ENCODE measurements at places on chromosomes 11 and 22.

DNA sequence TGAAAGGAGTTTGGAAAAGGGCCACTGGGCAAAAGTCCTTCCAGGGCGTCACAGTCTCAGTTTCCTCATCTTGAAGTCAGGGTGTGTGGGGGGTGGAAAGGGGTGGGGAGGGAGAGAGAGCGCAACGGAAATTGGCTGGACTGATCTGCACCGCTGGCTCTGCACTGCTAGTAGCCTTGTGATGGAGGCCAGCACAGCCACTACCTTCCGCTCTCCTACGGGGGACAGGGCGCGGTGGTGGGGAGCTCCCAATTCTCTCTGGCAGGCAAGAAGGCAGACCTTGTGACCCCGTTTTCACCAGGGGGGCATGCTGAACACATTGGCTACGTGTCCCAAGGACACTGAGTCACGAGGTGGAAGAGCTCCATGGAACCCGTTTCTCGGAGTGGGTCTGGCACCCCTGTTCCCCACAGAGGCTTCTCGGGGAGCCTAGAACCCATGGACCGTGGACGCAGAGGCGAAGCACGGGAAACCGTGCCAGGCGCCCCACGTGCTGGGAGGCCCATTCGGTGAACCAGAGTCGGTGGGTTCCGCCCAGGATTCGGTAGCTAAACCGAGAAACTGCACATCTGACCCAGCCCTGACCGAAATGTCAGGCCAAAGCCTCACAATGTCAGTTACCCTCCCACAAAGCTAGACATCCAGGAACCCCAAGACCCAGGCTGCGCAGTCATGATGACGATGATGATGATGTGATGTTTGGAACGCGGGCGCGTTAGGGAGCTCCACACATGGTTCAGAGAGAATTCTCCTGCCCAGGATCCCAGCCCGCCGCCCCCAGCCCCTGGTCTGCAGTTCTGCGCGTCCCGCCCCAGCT is 28.3 kb upstream of the WNT11 start:
- peak; percentile 49 for DNase-seq

GRCh38 chr11:126591966-126592489 is 236.5 kb downstream of the ST3GAL4 start:
- DNase-seq, result no peak

- DNase-seq, result no peak
Observed at GRCh38 chr11:128236506-128237498, 350.6 kb downstream of the ETS1 start.

DNA sequence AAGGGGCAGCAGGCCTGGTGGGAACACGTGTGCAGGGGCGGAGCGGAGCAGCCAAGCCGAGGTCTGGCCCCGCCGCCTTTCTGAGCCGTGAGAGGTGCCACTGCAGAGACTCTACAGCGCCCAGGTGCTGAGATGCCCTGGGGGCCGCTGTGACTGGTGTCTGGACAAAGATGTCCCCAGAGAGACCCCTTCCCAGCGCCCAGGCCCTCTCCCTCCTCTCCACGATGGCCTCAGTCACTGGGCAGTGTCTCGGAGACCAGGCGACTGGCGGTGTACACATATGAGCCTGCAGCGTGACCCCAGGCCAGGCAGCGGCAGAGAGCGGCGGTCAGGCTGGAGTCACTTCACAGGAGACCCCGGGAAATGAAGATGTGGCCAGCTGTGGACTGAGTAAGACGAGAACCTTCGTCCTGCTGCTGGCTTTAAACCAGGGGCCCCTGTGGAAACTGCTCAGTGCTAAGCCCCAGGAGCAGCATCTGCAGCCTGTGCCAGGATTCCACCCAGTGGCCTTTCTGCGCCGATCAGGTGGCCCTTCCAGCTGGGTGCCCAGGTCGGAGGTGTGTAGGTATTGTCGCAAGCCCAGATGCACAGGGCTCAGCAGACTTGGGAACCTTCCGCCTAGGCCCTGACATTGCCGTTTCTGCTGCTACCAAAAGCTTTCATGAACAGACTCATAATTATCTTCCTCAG is 34.7 kb downstream of the MOB2 start:
- no peak for DNase-seq

DNA sequence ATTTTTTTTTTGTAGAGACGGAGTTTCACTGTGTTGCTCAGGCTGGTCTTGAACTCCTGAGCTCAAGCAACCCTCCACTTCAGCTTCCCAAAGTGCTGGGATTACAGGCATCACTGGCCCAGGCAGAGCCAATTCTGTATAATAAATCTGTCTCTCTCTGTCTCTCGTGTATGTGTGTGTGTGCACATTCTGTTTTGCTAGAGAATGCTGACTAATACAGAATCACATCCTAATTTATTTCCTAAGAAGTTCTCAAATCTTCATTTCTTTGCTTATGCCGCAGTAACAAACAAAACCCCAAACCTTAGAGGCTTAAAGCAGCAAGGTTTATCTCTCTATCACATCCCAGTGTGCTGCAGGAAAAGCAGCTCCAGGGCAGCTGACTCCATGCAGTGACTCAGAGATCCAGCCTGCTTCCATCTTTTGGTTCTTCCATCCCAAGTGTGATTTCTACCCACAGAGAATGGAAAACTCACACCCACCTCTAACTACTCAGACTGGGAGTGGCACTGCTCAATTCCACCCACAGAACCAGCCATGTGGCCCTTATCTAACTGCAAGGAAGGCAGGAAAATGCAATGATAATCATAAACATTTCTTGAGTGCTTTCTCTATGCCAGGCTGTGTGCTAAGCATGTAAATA is 35.1 kb upstream of the LRRC10B start:
- no peak for DNase-seq

DNA sequence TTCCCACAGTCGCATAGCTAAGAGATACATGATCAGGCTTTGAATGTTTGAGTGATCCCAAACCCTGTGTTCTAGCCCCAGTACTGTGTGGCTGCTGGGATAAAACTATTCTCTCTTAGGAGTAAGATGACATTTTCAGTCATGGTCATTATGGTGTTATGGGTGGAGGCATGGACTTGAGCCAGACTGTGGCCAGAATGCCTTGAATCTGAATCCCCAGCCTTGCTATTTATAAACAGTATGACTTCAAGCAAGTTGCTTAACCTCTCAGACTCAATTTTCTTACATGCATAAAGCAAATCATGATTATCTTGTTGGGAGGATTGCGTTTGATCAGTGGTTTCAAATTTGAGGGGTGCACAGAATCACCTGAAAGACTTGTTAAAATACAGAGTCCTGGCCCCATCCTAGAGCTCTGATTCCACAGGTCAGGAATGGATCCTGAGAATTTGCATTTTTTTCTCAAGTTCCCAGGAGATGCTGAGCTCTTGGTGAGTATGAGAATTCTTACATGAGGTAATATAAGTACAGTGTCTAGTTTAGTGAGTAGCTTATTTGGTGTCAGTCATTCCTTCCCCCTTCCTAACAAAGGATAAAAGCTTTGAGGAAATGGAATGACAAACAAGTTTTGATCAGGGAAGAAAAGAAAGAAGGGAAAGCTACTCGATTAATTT is 571.7 kb downstream of the METTL15 start:
- no peak for DNase-seq

- DNase-seq, result no peak
Observed at GRCh38 chr11:75437966-75438659, 5.1 kb upstream of the KLHL35 start.
